Memory B cell (primary cell): ENCODE measurements at places on chromosomes 6 and 20.
A peak's percentile ranks its signal among the peaks of the same experiment; 100 is the strongest.

DNA sequence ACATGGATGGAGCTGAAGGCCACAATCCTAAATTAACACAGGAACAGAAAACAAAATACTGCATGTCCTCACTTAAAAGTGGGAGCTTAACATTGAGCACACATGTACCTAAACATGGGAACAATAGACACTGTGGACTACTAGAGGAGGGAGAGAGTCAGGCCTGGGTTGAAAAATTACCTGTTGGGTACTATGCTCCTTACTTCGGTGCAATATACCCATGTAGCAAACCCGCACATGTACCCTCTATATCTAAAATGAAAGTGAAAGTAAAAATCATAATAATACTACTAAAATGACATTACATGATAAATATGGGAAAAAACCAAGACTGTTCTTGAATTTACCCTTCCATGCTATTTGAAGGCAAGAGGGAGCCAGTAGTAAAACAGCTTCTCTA, 1273.8 kb upstream of the ADGRB3 start:
- no peak for DNase-seq

- no peak for DNase-seq
These were observed 91.1 kb upstream of the HIVEP1 start for GRCh38 chr6:11921017-11921438.

- no peak for DNase-seq
These were observed 46.8 kb downstream of the TRDN start for GRCh38 chr6:123589973-123590372.

GRCh38 chr20:4304601-4305000, 289.2 kb upstream of the RNF24 start:
- DNase-seq, result no peak

GRCh38 chr6:35798706-35799105, 1.6 kb upstream of the CLPS start:
- no peak for DNase-seq

- DNase-seq, result no peak
These were observed 70.1 kb upstream of the EMILIN3 start for GRCh38 chr20:41436679-41437078.

- no peak for DNase-seq
These were observed 17.0 kb downstream of the CRISP1 start for GRCh38 chr6:49849213-49849907.

- no peak for DNase-seq
These were observed 636.3 kb upstream of the IMPG1 start for GRCh38 chr6:76708641-76709331.

DNA sequence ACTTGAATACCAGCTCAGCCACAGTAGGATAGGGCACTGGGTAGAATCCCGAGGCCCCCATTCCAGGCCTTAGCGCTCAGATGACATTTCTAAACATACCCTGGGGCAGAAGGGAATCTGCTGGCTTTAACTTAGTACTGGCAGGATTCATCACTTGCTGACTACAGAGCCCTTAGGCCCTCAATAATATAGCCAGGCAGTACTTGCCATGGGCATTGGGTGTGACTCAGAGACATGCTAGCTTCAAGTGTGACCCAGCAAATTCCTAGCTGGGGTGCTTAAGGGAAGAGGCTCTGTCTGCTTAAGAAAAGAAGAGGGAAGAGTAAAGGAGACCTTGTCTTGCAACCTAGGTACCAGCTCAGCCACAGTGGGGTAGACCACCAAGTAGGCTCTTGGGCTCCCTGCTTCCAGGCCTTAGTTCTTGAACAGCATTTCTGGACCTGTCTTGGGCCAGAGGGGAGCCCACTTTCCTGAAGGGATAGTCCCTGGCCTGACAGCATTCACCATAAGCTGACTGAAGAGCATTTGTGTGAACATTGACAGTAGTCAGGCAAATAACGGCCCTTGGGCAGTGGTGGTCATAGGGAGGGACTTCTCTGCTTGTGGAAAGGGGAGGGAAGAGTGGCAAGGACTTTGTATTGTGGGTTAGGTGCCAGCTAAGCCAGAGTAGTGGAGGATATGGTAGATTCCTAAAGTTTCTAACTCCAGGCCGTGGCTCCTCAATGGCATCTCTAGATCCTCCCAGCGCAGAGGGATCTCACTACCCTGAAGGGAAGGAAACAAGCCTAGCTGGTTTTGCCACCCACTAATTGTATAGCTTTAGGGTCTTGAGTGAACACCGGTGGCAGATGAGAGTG, 48.5 kb upstream of the HACE1 start:
- DNase-seq, result no peak

GRCh38 chr20:14481863-14482262, 144.5 kb upstream of the FLRT3 start:
- no peak for DNase-seq

DNA sequence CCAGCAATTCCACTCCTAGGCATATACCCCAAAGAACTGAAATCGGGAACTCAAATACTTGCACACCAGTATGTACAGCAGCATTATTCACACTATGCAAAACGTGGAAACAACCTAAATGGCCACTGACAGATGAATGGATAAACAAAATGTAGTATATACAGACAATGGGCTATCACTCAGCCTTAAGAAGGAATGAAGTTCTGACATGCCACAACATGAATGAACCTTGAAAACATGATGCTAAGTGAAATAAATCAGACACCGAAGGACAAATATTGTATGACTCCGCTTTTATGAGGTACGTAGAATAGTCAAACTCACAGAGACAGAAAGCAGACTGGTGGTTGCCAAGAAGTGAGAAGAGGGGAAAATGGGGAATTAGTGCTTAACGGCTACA, 59.1 kb upstream of the CCN6 start:
- DNase-seq, result no peak

- no peak for DNase-seq
These were observed 252.7 kb downstream of the DHX35 start for GRCh38 chr20:39214828-39215227.

DNA sequence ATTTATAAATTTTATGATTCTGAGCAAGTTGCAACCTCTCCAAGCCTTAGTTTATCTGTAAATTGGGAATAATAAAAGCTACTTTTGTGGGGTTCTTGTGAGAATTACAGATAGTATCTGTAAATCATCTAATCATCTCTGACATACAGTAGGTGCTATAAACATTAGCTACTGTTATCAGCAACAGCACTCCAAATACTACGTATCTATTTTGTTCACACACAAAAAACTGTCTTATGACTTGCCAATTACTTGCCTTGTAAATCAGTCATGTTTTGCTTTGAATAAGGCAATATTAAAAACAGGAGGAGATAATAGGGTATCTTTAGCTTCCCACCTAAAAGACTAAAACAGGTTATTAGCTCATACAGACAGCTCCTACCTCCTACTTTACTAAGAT, 36.7 kb downstream of the DTNBP1 start:
- DNase-seq, result no peak

DNA sequence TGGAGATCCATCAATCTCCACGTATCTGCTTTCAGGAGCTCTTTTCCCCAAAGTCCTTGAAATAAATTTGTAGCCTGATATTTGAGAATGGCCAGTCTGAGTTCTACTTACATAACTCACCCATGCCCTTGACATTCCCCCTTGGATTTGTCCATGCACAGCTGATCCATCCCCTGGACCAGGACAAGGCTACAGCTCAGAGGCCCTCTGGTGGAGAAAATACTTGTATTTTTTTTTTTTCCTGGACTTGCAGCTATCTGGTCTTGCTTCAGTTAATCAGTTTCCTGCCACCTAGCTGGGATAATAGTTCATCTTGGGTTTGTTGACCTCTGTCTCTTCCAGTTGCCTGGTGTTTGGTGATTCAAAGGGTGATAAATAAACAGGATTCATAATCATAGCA, 467.6 kb downstream of the DHX35 start:
- no peak for DNase-seq

DNA sequence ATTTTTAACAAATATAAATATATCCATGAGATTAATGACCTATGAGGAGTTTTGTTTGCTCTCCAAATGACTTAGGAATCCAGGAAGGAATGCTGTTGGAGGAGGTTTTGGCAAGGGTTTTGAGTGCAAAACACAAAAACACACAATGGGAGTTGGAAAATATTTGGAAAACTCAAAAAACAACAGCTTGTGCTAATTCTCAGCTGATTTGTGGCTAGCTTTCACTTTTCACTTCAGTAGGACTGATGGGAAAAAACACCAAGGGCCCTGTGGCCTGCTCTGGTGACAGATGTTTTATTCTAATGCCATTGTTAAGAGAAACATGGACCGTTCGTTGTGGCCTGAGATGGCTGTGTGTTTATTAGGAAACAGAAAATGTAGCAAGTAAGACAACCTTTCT, 113.9 kb downstream of the ALDH8A1 start:
- no peak for DNase-seq

GRCh38 chr6:138817799-138818198, 21.9 kb downstream of the ECT2L start:
- no peak for DNase-seq

GRCh38 chr20:20690676-20691476, 21.6 kb downstream of the RALGAPA2 start:
- no peak for DNase-seq

GRCh38 chr6:154039231-154039842, at the start of gene OPRM1:
Gene OPRM1 (plus strand): TSS chr6:154039240. CDS start chr6:154039545, 305 bp downstream.
- DNase-seq, result no peak

- DNase-seq, result no peak
These were observed 230.9 kb downstream of the SYNDIG1 start for GRCh38 chr20:24700166-24700860.

DNA sequence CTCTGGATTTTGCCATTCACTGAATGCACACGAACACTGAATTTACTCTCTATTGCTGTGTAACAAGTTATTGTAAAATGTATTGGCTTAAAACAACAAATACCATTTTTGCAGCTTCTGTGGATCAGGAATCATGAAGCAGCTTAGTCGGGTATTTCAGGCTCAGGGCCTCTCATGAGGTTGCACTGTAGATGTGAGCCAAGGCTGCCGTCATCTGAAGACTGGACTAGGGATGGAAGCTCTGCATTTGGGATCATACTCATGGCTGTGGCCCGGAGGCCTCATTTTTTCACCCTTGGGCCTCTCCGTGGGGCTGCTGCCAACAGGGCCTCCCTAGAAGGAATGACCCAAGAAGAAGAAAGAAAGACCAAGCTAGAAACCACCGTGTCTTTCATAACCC, 492.4 kb upstream of the CDH4 start:
- no peak for DNase-seq

DNA sequence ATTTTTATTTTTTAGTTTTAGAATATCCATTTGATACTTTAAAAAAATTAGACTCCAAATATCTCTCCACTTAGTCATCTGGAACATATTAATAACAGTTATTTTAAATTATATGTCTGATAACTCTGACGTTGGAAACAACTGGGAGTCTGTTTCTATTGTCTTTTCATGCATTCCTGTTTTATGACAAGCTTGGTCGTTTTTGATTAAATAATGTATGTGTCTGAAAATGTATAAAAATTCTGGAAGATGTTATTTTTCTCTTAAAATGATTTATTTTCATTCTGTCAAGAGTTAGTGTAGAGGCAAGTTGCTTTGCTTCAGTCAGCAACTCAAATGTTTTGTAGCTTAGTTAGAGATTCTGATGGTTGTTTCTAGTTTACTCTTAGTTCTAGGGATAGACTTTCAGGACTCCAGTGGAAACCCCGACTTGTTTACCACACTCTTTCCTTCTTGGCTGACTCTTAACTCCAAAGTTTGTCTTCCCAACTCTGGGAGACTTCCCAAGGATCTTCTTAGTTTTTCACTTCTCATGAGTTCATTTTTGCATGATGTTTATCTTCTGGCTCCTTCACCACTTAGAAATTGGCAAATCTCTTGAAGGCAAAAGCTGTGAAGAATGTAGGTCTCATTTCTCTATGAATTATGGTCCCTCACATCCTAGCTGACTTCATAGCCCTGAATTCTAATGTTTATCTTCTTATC, 190.9 kb downstream of the LAMA2 start:
- no peak for DNase-seq

DNA sequence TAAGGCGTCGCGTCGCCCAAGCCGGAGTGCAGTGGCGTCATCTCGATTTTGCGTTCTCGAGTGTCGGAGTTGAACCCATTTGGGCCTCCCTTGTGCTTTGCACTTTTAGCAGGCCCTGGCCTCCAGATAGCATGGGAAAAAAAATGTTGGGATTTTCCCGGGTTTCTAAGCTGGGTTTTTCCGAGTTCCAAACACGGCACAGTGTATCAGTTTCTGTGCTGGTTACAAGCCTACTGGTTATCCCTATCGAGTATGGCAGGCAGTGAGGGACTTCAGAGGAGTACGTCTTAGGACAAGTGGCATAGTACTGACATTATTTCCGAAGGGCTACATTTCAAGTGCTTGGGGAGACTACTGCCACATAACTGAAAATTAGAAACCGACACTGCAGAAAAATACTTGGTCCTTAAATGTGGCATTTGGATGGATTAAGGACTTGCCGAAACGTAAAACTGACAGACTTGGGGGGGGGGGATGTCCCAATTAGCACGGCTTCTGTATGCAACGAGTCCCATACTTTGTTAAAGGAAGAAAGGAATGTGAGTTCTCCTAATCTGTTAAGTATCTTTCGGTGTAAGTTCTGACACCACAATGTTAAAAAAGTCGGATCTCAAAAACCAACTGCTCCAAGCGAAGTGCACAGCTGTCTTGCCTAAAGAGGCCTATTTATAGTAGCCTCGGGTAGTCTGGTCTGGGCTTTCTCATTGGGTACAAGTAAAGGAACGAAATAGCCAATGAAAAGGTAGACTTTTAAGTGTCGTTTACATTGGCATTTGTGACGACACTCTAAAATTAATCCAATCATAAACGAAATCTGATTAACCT, 70.2 kb downstream of the HFE start:
- peak; percentile 66 for DNase-seq

DNA sequence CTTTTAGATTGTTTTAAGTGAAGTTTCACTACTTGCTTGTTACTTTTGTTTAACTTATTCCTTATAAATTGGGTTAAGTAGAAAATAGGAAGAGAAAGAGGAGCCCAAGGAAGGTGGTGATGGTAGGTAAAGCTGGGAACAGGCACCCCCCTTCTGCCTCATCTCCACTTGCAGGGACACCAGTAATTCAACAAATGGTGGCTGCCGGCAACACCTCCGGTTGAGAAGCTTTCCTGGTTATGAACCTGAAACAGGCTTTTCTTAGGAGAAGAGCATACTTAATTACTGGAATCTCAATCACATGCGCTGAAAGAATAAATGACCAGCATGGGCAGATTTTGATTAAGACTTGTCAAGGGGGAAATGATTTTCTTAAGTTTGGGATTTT, 158.9 kb upstream of the ZNF217 start:
- DNase-seq, result no peak

GRCh38 chr20:32110727-32111126, 1.2 kb downstream of the TM9SF4 start:
- DNase-seq, result no peak

GRCh38 chr6:11011787-11012234, 32.3 kb downstream of the ELOVL2 start:
- no peak for DNase-seq

DNA sequence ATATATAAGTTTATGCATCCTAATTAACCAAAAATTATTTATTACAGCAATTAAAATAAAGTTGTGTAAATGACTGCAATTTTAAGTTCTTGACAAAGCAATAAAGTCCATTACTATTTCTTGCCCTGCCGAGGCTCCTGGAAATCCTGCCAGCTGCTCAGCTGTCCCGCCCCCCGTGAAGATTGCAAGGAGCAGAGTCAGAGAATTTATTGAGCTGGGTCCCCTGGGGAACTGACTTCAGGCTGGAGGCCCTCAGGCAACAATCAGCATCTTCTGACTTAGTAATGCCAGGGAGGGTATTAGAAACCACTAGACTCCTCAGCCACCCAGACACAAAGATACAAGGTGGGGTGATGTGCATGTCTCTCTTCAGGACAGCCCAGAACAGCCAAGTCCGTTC, 92.3 kb downstream of the EDN3 start:
- DNase-seq, result no peak

- DNase-seq, result no peak
These were observed 46.7 kb downstream of the RALY start for GRCh38 chr20:34040300-34040995.
